ENCODE measurements at places on chromosomes 2 and 18.

- DNase-seq = no peak
Measured at GRCh38 chr2:171512014-171512413, 10.3 kb upstream of the CYBRD1 start.

DNA sequence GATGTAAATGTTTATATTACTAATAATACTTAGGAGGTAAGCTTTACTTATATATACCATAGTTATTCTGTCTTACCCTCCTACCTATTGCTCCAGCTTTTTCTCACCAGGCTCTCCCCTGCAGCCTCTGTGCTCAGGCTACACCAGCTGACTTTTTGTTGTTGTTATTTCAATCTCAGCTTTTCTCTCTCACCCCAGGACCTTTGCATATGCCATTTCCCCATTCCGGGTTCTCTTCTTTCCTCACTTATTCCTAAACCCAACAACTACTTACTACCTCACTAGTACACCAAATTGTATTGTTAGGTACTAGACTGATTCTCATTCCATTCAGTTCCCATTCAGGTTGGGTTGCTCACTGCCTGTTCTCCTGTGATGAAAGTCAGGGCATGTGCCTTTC is 156.2 kb upstream of the BOD1L2 start:
- DNase-seq = no peak

DNA sequence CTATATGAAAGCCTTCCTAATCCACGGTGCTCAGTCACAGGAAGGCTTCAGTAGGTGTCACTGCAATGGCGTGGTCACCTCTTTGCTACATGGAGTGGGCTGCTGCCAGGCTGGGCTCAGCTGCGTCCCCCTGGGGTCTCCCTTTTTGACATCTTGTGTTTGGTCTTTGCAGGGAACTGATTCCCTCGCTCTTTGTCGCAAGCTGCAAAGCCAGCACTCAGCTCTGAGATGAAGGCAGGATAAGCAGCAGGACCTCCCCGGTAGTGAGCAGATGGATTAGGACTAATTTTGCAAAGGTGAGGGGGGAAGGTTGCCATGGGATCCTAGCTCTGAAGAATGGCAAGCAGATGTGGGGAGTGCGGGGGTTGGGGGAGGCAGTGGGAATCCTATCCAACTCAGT is 173.9 kb upstream of the ARL4C start:
- DNase-seq = no peak

- no peak for DNase-seq
Measured at GRCh38 chr2:230447455-230448451, 31.8 kb downstream of the SP100 start.

- peak; percentile 43 for DNase-seq
Measured at GRCh38 chr2:235634435-235635158, 140.8 kb downstream of the AGAP1 start.

DNA sequence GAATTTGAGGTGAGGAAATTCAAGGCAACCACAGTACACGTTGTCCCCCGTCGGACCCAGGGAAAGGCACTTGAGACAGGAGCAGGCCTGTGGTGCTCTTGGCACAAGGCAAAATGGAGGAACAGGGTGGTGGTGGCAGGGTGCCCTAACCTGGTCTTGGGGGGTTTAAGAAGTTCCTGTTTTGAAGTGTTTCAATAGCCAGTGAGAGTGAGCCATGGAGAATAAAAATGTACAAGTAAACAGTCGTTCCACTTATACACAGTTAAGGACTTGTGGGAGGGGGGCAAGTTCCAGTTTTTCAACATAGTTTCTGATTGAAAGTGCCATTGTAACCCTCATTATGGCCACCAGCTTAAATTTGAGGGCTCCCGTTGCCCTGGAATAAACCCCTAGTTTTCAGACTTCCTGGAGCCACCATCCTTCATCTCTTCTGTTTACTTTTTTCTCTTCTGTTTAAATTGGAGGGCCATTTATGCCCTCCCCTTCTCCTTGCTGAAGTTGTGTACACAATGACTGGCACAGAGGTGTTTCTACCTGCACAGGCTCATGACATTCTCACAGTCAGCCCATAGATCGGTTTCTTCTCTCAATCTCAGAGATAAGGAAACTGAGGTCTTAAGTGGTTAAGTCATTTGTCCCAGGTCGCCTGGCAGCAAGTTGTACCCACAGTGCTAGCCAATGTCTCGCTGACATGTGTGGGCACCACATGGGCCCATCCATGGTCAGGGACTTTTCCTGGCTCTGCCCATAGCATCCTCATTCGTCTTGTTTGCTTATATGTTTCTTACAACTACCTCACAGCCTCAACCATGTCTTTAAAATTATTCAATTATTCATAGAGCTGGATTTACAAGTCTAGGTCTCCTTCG is 66.0 kb upstream of the ST3GAL5 start:
- DNase-seq = no peak

DNA sequence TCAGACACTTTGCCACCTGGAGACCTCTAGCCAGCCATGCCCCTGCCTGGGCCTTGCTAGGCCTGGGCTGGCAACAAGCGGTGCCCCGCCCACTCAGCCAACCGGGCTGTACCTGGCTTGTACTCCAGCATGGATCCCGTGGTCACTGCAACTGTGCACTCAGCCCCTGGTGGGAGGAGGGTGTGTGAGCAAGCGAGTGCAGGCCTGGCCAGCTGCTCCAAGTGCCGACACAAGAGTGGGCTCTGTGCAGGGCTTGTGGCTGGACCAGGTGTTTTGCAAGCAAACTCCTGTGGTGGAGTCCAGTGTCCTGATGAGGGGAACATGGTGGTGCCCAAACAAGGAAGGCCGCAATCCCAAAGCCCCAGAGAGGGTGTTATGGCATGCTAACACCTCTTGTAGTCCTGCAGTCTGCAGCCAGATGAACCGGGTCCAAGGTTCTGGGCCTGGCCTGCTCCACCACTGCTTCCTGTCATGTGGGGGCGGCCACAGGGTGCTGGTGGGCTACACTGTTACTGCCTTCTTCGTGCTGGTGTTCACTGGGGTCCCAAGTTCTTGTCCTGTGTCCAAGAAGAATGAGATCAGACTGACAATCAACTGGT is 60.1 kb upstream of the CD28 start:
- no peak for DNase-seq

GRCh38 chr2:96074156-96074555 is 39.4 kb upstream of the GPAT2 start:
- DNase-seq = no peak

DNA sequence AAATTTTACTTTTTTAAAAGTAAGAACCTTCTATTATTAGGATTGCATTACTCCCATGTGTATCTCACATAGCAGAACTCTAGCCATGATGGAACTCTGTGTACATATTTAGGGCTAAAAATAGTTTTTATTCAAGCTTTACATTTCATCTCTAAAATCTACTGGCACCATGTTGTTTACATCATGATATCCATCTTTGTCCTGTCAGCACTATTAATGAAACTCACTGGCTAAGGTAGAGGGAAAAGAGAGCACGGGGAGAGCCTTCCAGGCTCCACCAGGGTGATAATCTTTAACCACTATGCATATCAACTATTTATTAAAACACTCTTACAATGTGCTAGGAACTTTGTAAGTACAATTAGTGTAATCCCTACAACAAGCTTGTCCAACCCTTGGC is 34.7 kb downstream of the RAD51AP2 start:
- DNase-seq = no peak
